ENCODE measurements at places on chromosomes 2 and 18.

DNA sequence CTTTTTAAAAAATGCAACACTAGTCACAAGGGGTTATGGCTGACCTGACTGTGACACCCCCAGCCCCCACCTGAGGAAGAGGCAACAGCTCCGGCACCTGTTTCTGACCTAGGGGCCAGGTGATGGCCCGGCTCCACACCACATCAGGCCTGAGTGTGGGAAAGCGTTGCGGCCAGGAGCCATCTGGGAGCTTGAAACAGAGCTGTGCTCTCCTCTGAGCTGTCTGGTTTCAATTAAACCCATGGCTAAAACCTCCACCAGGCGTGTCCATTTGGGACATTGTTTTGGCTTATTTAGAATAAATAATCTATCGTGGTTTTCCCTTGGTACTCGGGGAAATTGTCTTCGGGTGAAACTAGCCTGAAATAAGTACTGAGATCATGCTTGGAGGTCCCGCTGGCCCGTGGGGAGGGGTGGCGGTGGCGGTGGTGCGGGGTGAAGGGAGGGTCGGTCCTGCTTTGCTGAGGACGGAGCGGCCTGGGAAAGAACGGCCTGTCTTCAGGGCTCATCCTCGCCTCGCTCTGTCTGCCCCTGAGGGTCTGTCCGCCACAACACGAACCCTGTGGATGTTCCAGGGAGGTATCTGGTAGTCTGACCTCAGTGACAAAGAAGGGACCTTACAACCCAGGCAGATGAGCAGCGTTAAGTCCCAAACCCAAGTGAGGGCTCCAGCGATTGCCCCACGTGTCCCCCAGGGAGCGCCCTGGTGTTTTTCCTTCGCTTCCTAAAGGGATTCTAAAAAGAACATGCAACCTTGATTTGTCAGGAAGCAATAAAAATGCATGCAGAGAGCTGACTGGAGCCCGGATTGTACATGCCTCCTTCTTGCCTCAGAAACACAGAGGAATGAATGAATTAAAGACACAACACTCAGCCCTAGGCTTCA, 58.7 kb downstream of the IL1RL2 start:
- no peak for DNase-seq

- DNase-seq = no peak
These were observed 12.6 kb downstream of the ITPRID2 start for GRCh38 chr2:181904022-181904632.

GRCh38 chr2:50402654-50402960, 629.3 kb downstream of the NRXN1 start:
- DNase-seq = no peak

- DNase-seq = no peak
These were observed 9.1 kb downstream of the B3GNT2 start for GRCh38 chr2:62204998-62205496.

DNA sequence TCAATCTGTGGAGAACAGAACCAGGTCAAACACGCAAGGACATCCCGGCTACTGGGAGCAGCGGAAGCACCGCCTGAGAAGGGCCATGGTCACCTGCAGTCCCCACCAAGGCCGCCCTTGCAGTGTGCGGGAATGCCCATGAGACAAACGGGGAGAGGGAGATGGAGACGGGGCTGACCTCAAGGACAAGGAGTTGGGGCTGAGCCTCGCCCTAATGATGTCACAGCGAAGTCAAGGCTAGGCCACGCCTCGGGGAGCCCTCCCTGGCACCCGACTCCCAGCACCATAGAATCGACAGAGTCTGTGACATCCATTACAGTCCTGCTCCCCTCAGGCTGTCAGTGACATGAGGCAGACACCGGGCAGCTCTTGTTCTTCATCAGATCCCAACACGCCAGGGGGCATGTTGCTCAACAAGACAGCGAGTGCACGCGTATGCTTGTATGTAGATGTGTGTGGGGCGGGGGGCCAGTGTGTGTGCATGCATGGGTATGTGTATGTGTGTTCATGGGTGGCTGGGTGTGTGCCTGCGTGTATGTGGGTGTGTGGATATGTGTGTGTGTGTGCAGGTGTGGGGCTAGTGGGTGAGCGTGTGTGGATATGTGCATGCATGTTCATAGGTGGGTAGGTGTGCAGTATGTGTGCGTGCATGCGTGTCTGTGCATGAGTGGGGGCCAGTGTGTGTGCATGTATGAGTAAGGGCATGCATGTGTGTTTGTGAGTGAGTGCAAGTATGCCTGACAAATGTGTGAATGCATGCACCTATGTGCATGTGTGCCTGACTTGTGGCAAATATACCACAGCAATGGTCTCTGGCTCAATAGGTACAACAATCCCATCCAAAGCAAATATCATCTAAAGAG, 57.0 kb downstream of the ANKMY1 start:
- DNase-seq = no peak

GRCh38 chr2:141590620-141591019, 540.2 kb downstream of the LRP1B start:
- DNase-seq = no peak

- DNase-seq = no peak
These were observed 772.2 kb upstream of the CHAC2 start for GRCh38 chr2:52995424-52995823.

- DNase-seq = no peak
These were observed 442.8 kb upstream of the CHST9 start for GRCh38 chr18:27627927-27628326.

DNA sequence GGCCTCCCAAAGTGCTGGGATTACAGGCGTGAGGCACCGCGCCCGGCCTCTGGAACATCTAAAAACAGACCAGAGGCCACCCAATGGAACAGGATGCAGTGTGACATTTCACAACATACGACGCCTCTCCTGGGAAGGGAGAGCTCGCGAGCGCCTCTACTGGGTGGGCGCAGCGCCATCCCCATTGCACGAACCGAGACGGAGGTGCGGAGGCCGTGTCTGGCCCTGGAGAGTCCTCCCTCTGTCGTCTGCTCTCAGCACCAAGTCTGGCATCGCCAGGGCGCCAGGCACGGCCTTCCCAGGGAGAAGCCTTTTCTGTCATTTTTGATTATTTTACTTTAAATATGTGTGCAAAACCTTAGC, 9.4 kb upstream of the GBX2 start:
- DNase-seq = no peak
